ENCODE measurements at places on chromosomes 12 and 14.

DNA sequence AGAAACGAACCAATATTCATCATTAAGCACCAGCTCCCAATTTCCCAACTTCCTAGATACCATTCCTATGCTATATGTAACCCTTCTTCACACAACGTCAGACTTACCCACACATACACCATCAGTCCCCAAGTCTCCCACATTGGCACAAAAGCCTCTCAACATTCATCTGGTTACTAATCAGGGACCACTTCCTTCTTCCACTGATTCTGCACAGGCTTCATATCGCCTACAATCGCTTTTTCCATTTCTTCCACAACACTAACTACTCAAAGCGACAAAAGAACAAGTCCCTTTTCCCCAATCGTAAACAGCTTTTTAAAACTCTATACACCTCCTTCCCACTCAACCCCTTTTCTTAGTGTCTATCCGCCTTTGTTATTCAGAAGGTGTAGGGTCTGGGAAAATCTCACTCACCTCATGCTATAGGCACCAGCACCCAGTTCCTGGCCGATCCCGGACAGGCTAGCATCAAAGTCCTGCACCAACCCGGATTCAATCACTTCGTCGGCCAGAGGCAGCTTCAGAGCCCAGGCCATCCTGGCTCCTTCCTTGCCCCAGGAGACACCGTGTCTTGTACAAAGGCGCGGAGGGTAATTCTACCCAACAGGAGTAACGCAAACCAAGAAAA lies 936 bp downstream of the TFCP2 start:
- DNase-seq, result no peak

DNA sequence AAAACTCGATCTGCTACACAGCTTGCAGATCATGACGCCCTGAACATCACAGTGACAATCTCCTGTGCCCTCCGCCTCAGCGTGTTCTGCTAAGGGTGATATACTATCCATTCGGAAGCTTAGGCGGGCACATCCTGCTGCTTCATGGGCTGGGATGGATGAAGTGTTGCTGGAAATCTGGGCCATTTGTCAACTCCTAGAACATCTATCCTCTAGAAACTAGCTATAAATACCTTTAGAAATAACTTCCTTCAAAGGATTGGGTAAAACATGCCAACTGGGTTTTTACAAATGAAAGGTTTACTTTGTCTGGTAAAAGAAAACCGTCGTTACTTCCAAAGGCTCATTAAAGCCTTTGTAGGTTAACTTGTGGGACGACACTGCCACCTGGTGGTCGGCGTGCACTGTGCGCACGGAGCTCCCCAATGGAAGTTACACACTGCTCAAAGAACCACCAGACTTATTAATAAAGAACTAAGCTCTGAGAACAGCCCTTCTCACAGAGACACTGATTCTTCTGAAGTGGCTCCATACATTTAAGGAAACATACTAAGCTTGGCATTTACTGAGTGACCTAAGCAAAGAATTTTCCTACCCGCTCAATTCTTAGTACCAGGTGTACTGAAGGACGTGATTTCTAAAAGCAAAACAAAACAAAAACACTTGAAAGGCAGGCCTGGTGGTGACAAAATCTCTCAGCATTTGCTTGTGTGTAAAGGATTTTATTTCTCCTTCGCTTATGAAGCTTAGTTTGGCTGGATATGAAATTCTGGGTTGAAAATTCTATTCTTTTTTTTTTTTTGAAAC lies 21.6 kb upstream of the CACNA2D4 start:
- DNase-seq, result peak; percentile 81

GRCh38 chr12:48810903-48811431 lies 7.3 kb upstream of the CACNB3 start:
- no peak for DNase-seq

GRCh38 chr12:10936506-10936905 lies 2.6 kb downstream of the TAS2R14 start:
- no peak for DNase-seq

GRCh38 chr12:58254463-58255100 lies 313.2 kb downstream of the ATP23 start:
- no peak for DNase-seq

- DNase-seq, result no peak
These were observed 7.0 kb upstream of the INSM2 start for GRCh38 chr14:35526962-35527361.

- peak; percentile 9 for DNase-seq
These were observed at the start of gene CHGA for GRCh38 chr14:92922883-92923743. CHGA (plus strand) TSS chr14:92923150; CDS start chr14:92923360, 210 bp downstream.
